ENCODE measurements at places on chromosomes 5 and 9.

DNA sequence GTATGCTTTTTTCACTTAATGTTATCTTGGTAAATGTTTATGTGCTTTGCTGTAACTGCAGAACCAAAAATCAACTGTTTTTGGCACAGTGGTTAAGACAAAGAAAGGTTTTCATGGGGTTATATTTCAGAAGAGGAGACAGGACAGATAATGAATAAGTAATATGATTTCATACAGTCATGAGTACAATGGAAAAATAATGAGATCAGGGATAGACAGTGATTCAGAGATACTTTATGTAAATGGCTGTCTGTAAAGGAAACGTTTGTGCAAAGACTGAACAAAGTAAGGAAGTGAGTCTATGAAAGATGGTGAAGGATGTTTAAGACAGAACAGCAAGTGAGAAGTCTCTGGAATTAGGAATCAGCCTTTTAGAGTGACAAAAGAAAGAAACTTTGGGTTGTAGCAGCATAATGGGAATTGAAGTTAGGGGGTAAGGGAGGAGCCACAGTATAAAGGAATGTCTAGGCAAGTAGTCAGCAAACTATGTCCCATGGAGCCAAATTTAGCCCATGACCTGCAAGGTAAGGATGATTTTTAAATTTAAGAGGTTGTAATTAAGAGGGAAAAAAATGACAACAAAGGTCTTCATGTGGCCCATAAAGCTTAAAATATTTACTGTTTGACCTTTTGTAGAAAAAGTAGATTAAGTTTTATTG is 55.0 kb downstream of the TNPO1 start:
- DNase-seq = no peak

DNA sequence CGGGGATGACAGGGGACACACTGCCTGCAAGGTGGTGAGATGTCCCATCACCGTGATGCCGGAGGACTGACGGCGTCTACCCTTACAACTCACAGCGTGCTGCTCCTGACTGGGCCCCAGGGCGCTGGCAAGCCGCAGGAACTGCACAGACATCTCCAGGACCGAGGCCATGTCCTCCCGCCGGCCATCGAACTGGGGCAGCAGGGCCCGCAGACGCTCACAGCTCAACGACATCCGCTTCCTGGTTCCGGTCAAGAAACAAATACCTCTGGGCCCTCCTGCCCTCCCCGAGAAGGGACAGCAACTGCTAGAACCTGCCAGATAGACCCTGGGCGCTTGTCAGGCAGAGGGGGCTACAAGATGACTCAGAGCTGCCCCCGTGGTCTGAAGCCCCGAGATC is 1.0 kb downstream of the SOHLH1 start:
- DNase-seq = no peak

- DNase-seq = no peak
Observed at GRCh38 chr5:55917402-55918086, 66.4 kb downstream of the IL31RA start.

GRCh38 chr5:142720641-142721271 is 34.9 kb upstream of the FGF1 start:
- DNase-seq = no peak

DNA sequence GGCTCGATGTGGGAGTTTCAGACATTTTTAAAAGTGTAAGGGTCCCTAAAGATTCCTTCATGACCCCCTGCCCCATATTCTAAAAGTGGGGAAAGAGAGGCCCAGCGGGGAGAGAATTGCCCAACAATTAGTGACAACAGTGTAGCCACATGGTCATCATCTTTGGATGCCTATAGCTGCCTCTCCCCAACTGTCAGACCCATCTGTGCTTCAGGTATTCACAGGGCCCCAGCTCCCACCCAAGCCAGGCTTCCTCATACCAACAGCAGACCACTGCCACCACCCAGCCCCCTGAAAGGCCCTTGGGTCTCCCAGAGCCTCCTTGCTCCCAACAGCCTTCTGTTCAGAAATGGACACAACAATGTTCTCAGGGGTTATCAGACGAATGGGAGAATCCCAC is 4.1 kb downstream of the BICD2 start:
- no peak for DNase-seq

DNA sequence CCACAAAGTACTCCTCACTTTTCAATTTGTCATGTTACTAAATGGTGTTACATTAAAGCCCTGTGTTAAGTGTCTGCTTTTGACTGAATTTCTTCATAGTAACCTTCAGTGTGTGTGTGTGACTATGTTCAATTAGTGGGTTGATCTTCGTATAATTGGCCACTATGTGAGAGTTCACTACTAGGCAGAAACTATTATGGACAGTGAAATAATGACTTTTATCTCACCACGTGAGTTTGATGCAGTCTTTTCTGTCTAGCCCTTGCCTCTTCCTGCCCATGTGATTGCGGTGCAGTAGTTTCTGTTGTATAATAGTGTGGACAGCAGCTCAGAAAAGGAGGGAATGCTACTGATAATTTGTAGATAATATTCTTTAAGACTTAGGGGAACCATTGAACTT is 1.8 kb upstream of the MAML1 start:
- no peak for DNase-seq

DNA sequence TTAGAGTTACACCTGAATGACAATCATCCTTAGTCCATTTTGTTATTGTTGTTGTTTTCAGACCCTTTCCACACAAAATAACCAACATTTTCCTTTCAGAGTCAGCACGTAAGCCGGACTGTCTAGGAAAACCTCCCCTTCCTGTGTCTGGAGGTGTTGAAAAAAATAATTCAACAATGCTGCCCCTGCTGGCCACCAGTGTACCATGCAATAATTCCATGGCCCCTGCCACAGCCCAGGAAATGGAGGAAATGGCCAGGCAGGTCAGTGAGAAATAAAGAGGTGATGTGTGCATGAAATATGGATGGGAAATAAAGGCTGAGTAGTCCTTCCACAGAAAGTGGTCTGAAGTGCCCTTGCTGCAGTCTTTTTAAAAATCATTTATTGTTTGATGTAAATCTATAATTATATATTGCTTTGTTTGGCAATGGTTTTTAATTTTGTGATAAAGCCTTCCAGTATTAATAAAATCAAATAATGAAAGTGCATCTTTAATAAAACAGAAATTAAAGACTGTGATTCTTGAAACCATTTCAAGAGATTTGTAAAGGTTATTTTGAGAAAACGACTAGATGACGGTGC is 152.8 kb upstream of the PAPPA start:
- DNase-seq = peak; percentile 62

DNA sequence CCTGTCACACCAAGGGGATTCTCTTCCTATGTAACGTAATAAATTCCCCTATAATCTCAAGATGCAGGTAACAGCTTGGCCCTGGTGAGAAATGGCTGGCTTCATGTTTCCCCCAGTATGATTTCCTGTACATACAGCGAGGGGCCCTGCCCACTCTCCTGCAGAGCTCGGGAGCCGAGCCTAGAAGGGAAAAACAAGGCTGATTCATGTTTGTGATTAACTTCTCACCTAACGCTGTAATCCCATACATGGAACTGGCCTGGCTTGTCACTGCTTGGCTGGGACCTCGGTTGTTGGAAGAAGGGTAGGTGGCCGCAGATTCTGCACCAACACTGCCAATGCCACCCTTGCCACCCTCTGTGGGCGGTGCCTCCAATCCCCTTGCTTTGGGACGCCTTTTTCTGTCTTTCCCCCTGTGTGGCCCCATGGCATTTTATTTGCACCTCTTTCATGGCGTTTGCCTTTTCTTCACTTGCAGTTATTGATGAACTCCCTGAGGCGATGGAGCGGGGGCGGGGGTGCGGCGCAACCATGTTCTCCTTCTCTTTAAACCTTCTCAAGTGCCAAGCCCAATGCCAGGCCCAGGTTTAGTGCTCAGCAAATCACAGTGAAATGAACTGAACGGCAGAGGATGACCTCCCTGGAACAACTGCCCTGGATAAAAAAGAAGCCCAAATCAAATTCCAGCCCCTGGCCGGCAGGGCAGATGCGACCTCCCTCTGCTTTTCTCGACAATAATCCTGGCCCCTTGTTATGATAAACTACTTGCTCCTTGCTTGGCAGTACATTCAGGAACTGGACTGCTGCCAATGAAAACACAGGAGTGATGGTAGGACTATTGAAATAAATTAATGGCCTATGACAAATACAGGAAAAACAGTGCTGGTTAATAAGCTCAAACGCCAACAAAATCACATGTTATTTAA is 108.1 kb downstream of the TMEM174 start:
- DNase-seq = no peak

- DNase-seq = no peak
Observed at GRCh38 chr9:19446361-19446861, 37.6 kb downstream of the ACER2 start.

DNA sequence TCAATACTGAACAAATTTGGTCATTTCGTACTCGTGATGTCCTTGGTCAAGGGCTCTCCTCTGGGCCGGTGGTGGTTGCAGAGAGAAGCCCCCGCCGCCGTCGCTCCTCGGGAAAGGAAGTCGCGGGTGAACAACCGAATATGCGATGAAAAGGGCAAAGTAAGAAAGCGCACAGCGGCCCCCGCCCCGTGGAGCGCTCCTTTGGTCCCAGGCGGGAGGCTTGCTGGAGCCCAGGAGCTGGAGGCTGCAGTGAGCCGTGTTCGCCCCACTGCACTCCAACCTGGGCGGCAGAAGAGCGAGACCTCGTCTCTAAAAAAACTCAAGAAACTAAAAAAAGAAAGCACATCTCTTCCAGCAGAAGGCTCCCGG is 108.4 kb upstream of the LARP1 start:
- DNase-seq = no peak

- DNase-seq = no peak
Observed at GRCh38 chr5:104513121-104513602, 950.6 kb upstream of the NUDT12 start.

DNA sequence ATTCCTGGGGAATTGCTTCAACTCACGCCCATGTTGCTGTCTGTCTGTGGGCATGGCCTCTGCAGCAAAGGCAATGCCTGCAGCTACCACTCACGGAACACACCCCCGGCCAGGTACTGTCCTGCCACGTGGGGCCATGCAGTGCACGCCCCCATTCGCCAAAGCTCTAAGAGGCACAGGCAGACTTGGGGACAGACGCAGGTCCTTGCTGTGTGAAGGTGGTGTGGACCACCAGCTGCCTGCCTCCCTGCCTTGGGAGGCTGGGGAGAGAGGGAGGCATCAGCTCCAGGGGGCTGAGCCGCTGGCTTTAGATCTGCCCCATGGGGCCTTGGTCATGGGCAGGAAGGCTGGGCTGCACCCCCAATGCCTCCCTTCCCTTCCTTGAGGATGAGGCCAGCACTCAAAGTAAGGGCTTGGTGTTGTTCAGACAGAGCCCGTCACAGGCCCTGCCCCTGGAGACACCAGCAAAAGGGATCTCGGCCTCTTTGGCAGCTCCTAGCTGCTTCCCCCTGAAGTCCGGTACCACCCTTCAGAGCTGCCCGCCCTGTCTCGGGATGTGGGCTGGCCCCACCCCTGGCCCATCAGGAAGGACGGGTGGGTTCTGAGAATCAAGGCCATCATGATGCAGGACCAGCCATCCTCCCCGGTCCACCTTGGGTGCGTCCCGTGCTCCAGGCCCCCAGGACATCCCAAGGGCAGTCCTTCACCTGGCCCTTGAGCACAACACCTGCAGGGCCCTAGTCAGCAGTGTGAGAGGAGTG is 2.3 kb downstream of the GRIN1 start:
- no peak for DNase-seq

DNA sequence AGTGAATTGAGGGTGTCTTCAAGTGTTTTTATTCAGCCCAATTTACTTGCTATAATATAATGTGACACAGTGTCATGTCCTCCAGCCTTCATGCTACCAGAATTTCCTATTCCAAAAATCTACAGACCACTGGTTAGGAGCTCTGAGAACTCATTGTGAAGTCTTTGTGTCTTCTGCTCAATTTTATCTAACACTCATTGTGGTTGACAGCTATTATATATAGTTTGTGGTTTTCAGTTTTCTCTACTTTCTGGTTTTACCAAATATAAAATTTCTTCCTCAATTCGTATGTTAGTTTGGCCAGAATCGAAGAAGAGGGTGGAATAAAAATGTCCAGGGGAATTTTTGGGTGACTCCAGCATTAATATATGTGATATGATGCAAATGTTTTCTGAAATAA is 509.3 kb upstream of the NUDT12 start:
- no peak for DNase-seq

- DNase-seq = no peak
Observed at GRCh38 chr5:176144508-176144907, 93.7 kb upstream of the SIMC1 start.

- DNase-seq = no peak
Observed at GRCh38 chr5:83914662-83915418, 194.2 kb upstream of the HAPLN1 start.

- DNase-seq = no peak
Observed at GRCh38 chr5:14824499-14824898, 47.1 kb downstream of the ANKH start.

DNA sequence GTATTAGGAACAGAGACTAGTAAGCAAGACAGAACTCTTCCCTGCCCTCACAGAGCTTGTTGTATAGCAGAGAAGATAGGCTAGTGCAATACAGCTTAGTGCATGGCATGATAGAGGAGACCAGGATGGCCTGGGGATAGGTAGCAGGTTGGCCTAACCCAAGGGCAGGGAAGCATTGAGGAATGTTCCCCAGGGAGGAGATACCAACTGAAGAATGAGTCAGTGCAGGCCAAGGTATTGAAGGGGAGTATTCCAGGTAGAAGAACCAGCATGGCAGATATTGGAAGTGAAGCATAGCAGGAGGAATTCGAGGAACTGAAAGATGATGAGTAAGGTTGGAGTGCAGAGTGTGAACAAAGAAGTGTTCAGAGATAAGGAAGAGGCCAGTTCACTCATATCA is 138.6 kb upstream of the DHFR start:
- DNase-seq = no peak

GRCh38 chr9:130998597-130999244 is 10.3 kb upstream of the LAMC3 start:
- no peak for DNase-seq

DNA sequence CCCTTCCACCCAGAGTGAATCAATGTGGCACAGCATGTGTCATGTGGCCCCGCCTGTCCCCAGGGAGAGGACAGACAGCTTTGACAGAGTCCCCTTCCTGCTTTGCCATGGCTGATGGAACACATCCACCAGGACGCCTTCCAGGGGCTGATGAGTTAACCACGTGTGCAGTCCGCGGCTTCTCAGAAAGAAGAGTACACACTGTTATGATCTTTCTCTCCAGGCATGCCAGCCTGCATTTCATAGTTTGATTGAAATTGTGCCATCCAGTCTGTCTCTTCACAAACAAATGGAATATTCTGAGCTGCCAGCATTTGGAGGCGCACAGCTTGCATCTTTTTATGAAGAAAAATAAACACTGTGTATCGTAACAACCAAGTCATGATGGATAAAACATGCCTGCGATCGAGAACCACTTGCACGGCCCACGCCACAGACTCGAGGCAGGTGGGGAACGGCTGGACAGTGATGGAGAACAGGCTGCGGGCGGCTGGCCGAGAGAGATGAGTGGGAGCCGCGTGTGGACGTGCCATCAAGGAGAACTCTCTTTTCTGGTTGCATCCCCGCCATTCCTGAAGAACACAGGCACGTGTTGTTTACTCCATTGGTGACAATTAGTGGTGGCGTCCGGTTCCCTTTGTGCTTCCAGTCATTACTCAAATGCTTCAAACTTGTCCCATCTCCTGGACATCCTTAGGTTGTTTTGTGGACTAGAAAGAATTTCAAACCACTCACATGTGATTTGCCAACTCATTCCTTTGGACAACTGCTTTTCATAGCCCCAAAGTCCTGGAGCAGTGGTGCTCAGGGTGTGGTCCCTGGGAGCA is 220.2 kb downstream of the AGTPBP1 start:
- DNase-seq = no peak

Data from WERI-Rb-1 (cell line).